Left lung (tissue), 14 donors: ENCODE measurements at places on chromosomes 6 and 20. TPM values are rescaled to one million over a fixed set of nuclear protein-coding genes. Genes with fewer than 3 reads are reported as not detected.
A peak's percentile ranks its signal among the peaks of the same experiment; 100 is the strongest.

GRCh38 chr6:29628419-29629281 is 4.3 kb downstream of the GABBR1 start:
- DNase-seq, result peak; percentile 85

GRCh38 chr6:85137865-85138264 is 312.0 kb upstream of the NT5E start:
- no peak for DNase-seq

DNA sequence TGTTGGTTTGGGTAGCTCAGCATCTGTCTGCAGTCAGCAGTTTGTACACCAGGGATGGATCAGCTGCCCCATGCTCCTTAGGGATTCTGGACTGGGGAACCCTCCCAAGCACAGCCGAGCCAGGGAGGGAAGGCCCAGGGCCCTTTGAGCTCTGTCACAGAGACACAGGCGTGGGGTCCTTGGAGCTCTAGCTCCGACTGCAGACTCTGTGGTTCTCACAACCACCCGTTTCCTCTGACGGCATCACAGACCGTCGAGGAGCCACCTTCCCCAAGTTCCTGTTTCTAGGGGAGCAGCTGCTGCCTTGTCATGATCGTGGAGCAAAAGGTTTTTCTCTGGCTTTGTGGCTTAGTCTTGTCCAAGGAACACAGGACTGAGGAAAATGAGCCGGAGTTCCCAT is at the start of gene SLA2:
Gene SLA2, minus strand, starts transcription at position 199 of the 400 bp plus-strand sequence. CDS start 4,861 bp downstream, outside the sequence.
- no peak for DNase-seq

DNA sequence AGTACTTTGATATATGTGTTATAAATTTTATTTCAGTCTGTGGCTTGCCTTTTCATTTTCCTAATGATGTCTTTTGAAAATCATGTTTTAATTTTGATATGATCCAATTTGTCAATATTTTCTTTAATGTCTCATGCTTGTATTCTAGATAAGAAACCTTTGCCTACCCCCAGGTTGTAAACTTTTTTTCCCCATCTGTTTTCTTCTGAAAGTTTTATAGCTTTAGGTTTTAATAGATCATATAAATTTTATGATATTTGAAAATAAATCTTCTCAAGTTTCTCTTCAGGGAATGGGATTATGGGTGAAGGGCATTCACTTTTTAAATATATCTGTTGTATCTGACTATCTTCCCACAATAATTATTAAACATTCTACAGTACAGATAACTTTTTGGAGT is 66.7 kb downstream of the SESN1 start:
- no peak for DNase-seq

DNA sequence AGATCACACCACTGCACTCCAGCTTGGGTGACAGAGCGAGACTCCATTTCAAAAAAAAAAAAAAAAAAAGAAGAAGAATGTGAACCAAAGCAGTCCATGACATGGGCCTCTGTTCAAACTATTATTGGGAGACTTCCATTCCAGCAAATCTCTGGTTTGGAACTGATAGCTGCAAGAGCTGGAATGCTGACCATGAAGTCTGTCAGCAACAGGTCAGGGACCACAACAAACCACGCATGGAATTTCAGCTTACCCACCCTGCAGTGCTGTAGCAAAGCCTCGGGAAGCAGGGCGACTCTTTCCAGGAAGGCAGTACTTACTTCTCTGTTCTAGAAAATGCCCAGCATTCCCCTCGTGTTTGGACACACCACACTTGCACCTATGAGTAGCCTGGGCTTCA is 34.1 kb upstream of the TBC1D7 start:
- no peak for DNase-seq

MAS1 gene
- not detected for total RNA-seq

MLN gene
- total RNA-seq, result not detected

BAK1 gene
- 27.0 TPM for total RNA-seq

PRPF6 gene
- 53.7 TPM for total RNA-seq

PPDPF gene
- total RNA-seq, result 233 TPM

PYGB gene
- 78.2 TPM for total RNA-seq
